PC-9 (cell line): ENCODE measurements at places on chromosomes 6 and 20. TPM values are rescaled to one million over a fixed set of nuclear protein-coding genes. Genes with fewer than 3 reads are reported as not detected.

The MOG gene
- not detected in 2 replicates for total RNA-seq

The RAD21L1 gene
- total RNA-seq = 0.60 TPM in 1 of 2 replicates, not detected in the other

The GHRH gene
- not detected in 2 replicates for total RNA-seq

The ASXL1 gene
- total RNA-seq = 102 and 123 TPM in 2 replicates

The NOL7 gene
- 75.9 and 78.6 TPM in 2 replicates for total RNA-seq

The UBE2C gene
- 207 TPM in 2 replicates for total RNA-seq

The ADGB gene
- total RNA-seq = not detected in 2 replicates

The FUT9 gene
- 5.2 and 6.9 TPM in 2 replicates for total RNA-seq

The BEND6 gene
- total RNA-seq = 4.1 and 5.7 TPM in 2 replicates

The CPXM1 gene
- not detected in 2 replicates for total RNA-seq

The CDS2 gene
- total RNA-seq = 37.0 and 42.8 TPM in 2 replicates

The MLN gene
- total RNA-seq = not detected in 2 replicates

The SIGLEC1 gene
- total RNA-seq = 0.13 TPM in 1 of 2 replicates, not detected in the other

The GJA10 gene
- total RNA-seq = not detected in 2 replicates

The GRM1 gene
- total RNA-seq = 0.26 TPM in 1 of 2 replicates, not detected in the other

The RSPH3 gene
- 10.9 and 16.6 TPM in 2 replicates for total RNA-seq

The CLVS2 gene
- not detected in 2 replicates for total RNA-seq

The PI16 gene
- 0.83 and 1.9 TPM in 2 replicates for total RNA-seq

The EPB41L1 gene
- 134 and 141 TPM in 2 replicates for total RNA-seq

The COL12A1 gene
- total RNA-seq = 12.5 and 18.7 TPM in 2 replicates

The MAFB gene
- total RNA-seq = not detected in 2 replicates

The THBS2 gene
- not detected in 2 replicates for total RNA-seq

The RAB44 gene
- total RNA-seq = not detected in 2 replicates

The ZGPAT gene
- total RNA-seq = 27.2 and 31.4 TPM in 2 replicates

The DEFB132 gene
- not detected in 2 replicates for total RNA-seq

The TMEM244 gene
- total RNA-seq = not detected in 2 replicates

The DAAM2 gene
- not detected in 2 replicates for total RNA-seq

The OLIG3 gene
- total RNA-seq = not detected in 2 replicates

The NNAT gene
- total RNA-seq = not detected in 2 replicates

The SLC22A1 gene
- total RNA-seq = 0.25 TPM in 1 of 2 replicates, not detected in the other

The LY6G5C gene
- total RNA-seq = 2.6 and 3.7 TPM in 2 replicates

The MAS1 gene
- total RNA-seq = not detected in 2 replicates

The C2 gene
- 0.96 and 2.4 TPM in 2 replicates for total RNA-seq

The MEP1A gene
- total RNA-seq = not detected in 2 replicates
